Brain (organoid and tissue), 16 donors: ENCODE measurements at places on chromosomes 3 and 15. TPM values are rescaled to one million over a fixed set of nuclear protein-coding genes. Genes with fewer than 3 reads are reported as not detected.

DNA sequence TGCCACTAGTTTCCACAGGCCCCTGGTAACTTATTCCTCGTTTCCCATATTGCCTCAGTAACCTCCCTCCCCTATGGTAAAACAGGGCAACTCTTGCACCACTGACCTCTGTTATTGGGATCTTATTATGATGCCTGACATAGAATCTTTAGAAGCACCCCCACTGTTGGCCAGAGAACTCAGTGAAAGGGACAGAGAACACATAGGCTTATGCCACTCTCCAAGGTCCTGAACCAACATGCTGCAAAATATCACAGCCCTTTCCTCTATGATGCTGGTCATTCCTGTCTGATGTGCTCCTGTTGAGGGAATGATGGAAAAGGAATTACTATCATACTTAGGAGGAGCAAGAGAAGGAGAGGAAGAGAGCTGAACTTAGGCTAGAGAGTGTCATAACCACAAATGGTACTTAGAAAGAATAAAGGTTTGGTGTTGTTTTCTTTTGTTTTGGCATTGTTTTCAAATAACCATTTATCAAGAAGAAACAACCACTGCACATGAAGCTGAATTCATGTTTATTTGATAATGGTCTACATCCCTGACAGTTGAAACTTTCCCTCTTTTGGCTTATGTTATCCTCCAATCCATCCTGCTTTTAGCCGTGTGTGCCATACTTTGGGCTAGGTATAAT is 330.2 kb downstream of the EPHB1 start:
- no peak for DNase-seq

The MUC13 gene
- not detected for polyA plus RNA-seq

DNA sequence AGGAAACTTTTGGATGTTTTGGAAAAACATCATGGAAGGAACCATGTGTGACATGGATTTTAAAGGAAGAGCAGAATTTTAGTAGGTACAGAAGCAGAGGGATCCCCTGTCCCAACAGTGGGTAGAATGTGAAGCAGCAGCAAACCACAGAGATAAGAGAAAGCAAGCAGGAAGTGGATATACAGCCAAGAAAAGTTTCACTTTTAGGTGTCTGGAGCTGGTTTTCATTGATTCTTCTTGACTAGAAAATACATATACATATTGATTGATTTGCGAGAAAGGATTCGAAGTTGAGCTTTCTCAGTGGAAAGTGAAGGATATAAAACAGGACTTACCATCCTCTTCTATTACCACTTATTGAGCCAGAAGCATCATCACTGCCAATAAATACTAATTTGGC is 133.5 kb downstream of the KCNMB2 start:
- no peak for DNase-seq

The PATL2 gene
- polyA plus RNA-seq: 0.31 TPM

DNA sequence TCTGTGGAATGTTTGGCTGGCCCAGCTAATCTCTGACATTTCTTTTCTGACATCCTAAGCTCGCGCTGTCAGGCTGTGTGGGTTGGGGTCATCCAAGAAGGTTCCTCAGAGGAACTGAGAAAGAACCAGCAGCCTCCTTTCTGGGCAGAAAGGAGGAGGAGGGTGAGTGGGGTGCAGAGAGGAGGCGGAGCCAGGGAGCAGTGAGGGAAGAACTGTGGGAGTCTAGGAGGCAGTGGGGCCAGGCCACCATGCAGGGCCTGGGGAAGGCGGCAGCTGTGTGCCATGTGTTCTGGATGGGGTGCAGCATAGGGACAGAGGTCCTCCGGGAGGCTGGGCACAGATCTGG is 5.3 kb downstream of the SEMA7A start:
- DNase-seq: no peak

GRCh38 chr3:119352034-119352609 is 57.9 kb downstream of the ARHGAP31 start:
- DNase-seq: no peak

- no peak for DNase-seq
These were observed 74.6 kb downstream of the UBE2E2 start for GRCh38 chr3:23277688-23278087.

The CRYGS gene
- polyA plus RNA-seq: 0.34 TPM

- DNase-seq: no peak
These were observed 4.9 kb downstream of the CADPS start for GRCh38 chr3:62870321-62870720.

DNA sequence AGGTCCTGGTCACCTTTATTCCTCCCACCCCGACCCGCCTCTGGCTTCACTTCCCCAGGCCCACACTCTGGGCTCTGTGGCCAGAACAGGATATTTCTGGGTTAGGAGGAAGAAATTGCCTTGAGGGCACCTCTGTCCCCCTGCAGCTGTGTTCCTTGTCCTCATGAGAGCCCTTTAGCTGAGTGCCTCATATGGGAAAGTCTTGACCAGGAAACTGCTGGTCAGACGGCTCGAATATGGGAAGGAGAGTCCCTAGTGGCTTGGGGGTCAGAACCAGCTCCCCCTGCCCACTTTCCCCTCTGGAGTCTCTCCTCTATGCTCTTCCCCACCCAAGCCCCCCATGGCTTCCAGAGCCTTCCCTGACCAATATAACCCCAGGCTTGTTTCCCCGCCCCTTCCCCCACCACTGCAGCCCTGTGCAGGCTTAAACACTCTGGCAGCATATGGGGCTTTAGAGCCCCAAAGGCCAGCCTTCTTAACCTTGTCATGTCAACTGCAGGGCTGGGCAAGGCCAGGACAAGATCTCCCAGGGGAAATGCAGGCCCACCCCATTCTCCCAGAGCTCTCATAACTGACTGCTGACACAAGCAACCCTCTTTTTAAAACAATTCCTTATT is 36.4 kb downstream of the SEC22C start:
- no peak for DNase-seq

GRCh38 chr3:45010811-45011333 is 15.2 kb upstream of the CLEC3B start:
- no peak for DNase-seq

DNA sequence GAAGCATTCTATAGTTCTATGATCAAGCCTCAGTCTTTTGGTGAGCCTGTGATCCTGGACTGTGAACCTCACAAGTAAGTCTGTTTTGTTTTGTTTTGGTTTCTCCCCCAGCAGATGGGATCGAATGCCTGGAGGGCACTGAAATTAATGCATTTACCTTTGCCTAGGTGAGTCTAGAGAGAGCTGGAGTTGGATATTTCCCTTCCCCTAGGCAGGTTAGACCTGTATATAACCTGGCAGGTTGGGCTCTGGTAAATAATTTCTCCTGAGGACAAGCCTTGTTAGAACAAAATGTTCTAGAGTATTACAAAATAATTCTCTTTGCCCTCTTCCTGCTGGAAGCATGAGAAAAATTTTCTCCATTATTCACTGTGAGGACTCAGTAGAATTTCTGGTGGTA is 211.9 kb downstream of the TPRG1 start:
- DNase-seq: no peak

- no peak for DNase-seq
These were observed 849.3 kb downstream of the ROBO1 start for GRCh38 chr3:78918361-78919020.

DNA sequence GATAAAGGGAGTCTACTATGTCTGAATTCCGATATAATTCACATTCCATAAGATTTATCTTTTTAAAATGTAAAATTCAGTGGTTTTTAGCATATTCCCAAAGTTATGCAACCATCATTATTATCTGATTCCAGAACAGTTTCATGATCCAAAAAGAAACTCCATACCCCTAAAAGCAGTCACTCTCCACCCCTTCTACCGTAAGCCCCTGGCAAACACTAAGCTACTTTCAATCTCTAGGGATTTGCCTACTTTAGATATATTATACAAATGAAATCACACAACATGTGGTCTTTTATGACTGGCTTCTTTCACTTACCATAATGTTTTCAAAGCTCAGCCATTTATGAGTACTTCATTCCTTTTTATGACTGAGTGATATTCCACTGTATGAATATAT is 65.6 kb downstream of the TMEM212 start:
- no peak for DNase-seq

DNA sequence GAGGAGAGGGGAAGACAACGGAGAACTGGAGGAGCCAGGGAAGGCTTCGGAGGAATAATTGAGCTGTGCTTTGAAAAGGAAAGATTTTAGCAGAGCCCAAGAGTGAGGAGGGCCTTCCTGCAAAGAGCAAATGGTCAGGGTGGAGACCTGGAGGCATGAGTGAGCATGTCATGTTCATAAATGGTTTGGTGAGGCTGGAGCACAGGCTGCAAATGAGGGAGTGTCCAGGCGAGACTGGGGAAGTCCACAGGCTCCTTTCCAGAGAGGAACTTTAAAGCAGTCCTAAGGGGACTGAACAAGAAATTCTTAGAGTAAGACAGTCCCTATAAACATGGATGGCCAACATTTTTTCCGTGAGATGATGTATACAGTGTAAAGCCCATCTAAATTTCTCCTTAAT is 108.8 kb downstream of the THSD4 start:
- no peak for DNase-seq

GRCh38 chr15:47265686-47266085 is 451.6 kb upstream of the SEMA6D start:
- no peak for DNase-seq

The IQCF5 gene
- polyA plus RNA-seq: not detected

The PLSCR5 gene
- polyA plus RNA-seq: not detected

DNA sequence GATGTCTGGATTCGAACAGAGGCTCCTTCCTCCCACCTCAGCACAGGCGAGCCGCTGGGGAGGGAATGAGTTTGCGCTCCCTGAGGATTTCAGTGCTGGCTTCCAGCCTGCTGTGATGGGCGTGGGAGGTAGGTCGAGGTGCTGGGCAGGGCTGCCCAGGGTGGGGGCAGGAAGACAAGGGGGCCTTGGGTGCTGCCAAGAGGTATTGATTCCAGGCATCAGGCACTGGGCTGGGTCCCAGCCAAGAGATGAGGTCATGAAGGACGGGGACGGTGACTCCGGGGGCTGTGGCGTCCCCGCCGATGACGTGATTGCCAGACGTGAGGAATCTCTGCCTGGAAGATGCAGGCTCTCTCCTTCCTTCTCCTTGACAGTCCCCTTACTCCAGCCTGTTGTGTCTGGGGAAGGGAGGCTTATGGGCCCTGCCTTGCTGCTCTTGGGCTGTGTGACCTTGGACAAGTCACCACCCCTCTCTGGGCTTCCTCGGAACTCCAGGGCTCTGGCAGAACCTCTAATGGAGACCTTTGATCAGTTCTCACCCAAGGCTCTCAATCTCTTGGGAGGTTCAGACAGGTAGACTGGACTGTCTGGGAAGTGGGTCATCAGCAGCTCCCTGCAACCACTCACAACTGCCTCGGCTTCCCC is 116.8 kb downstream of the FBLN2 start:
- DNase-seq: no peak

DNA sequence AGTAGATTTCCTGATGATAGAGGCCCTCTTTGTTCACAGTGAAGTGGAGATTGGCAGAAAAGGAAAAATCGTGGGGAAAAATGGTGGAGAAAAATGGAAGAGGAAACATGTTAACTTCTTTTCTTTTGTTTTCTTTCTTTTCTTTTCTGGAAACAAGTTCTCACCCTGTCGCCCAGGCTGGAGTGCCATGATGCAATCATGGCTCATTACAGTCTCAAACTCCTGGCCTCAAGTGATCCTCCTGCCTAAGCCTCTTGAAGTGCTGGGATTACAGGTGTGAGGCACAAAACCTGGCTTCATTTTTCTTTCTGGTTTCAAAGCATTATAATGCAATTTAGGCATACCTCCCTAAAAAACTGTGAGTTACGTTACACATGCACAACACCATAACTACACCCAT is 464.2 kb downstream of the MECOM start:
- no peak for DNase-seq

GRCh38 chr3:25663347-25663868 is 1.3 kb downstream of the TOP2B start:
- DNase-seq: peak; percentile 39

DNA sequence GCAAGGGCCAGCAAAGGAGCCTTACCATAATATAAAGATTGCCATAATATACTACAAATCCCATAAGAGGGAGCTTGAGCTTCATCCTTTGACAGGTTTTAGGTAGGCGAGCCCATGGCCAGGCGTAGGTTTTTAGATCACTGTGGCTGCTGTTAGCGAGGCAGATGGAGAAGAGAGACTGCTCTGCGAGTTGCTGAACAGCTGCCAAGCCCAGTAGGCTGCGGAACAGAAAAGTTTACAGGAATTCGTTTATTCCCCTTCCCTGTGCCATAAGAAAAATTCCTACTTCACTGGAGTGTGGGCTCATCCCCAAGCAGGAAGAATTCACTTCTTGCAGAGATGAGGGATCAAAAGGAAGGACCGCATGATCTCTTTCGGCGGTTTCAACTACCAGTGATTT is 30.5 kb downstream of the TMED3 start:
- peak; percentile 70 for DNase-seq

- DNase-seq: no peak
These were observed 160.1 kb upstream of the CCDC54 start for GRCh38 chr3:107217172-107217571.

DNA sequence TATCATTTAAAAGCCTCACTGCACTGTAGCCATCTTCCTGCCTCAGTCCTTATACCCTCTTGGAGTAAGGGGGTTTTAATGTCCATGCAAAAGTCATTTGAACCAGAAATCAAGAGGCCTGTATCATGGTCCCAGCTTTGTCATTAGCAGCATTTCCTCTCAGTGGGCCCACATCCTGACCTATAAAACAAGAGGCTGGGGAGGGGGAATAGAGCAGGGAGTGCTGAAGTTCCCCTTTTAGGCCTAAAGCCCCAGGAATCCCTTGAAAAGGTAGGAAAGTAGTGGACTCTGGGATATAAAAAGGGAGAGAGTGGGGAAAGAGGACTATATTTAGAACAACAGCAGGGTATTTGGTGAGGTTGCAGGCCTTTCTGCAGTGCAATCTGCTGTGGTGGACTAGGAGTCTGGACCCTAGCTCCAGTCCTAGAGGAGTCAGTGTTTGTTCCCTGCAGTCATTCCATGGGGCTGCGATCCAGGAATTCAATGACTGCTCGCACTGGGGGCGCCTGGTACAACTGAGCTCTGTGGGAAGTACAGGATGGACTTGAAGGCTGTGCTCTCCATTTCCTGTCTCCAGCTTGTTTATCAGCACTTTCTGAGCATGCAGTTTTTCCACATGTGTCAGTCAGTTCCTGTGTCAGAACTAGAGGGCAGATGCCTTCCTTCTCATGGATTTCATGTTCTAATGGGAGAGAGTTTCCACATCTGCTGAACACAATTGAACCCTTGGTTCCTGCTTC is 46.8 kb downstream of the PDHB start:
- DNase-seq: no peak

The MTMR10 gene
- polyA plus RNA-seq: 22.9 TPM

The GABRR3 gene
- not detected for polyA plus RNA-seq

DNA sequence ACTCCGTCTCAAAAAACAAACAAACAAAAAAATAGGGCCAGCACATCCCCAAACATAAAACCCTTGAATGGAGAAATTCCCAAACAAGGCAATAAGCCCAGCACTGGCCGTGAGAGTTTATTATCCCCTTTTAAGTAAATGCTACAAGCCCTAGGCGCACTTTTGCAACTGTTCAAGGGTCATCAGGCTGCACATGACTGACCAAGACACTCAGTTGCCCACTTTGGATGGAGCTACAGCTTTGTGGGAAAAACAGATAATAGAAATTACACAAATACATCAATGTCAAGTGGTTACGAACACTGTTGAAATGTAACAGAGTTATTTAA is 33.7 kb upstream of the ZNF445 start:
- no peak for DNase-seq
